ENCODE measurements at places on chromosomes 6 and 20. TPM values are rescaled to one million over a fixed set of nuclear protein-coding genes. Genes with fewer than 3 reads are reported as not detected.
A peak's percentile ranks its signal among the peaks of the same experiment; 100 is the strongest.

Gene SUPT3H
- 2.5 TPM for total RNA-seq

Gene PGC
- total RNA-seq: not detected

Gene LATS1
- 10.5 TPM for total RNA-seq

Gene SIM1
- total RNA-seq: not detected

Gene BANF2
- total RNA-seq: not detected

Gene MYBL2
- not detected for total RNA-seq

Gene SOX4
- total RNA-seq: 3.1 TPM

Gene RAB5IF
- 70.9 TPM for total RNA-seq

Gene TUBB1
- 0.35 TPM for total RNA-seq

- no peaks in the 10 kb centered on the region for H3K4me1 ChIP-seq
- DNase-seq: no peak
- no peak overlapping the region for H3K27ac ChIP-seq
These were observed 143.0 kb upstream of the TNFAIP3 start for GRCh38 chr6:137724018-137724403.

DNA sequence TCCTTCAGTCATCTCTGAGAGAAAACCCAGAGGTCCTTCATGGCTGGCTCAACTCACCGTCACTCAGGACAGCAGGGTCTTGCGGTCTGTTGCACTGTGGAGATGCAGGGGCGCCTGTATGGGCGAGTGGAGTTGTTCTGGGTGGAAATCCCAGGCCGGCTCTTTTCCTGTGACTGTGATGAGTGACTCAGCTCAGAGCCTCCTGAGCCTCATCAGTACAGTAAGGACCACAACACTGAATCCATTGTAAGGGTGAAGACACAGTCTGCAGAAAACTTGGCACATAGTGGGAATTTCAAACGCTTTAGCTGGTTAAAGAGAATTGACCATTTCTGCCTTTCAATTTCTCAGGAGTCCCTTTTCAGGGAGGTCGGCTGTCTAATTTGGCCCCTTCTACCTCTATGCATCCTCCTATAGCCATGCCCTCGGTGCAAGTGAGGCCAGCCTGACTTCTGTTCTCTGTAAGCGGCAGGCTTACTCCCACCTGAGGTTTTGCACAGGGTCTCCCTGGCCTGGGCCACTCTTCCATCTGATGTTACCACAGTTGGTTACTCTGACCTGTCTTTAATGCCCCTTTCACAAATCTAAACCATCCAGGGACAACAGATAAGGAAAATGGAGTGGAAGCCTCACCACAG, 35.5 kb upstream of the TBXT start:
- H3K4me3 ChIP-seq: no peak overlapping the region
- H3K36me3 ChIP-seq: no peaks in the 10 kb centered on the region
- H3K4me1 ChIP-seq: no peaks in the 10 kb centered on the region
- no peak for DNase-seq
- H3K27me3 ChIP-seq: no peaks in the 10 kb centered on the region
- no peak overlapping the region for H3K27ac ChIP-seq

- no peaks in the 10 kb centered on the region for H3K4me1 ChIP-seq
- H3K4me3 ChIP-seq: no peak overlapping the region
- no peaks in the 10 kb centered on the region for H3K27me3 ChIP-seq
- no peak overlapping the region for H3K27ac ChIP-seq
These were observed 223.2 kb downstream of the PRL start for GRCh38 chr6:22073516-22074198.

- peak overlapping the region; percentile 99 for H3K27ac ChIP-seq
- peaks cover 68% of the 10 kb centered on the region for H3K4me1 ChIP-seq
- peak; percentile 91 for DNase-seq
- no peaks in the 10 kb centered on the region for H3K36me3 ChIP-seq
- H3K4me3 ChIP-seq: no peak overlapping the region
These were observed 1.3 kb upstream of the SDCBP2 start for GRCh38 chr20:1330075-1330830.

GRCh38 chr6:8219352-8219943, 117.1 kb upstream of the EEF1E1 start:
- H3K36me3 ChIP-seq: no peaks in the 10 kb centered on the region
- no peak overlapping the region for H3K4me3 ChIP-seq
- H3K27ac ChIP-seq: no peak overlapping the region
- no peak for DNase-seq
- H3K4me1 ChIP-seq: no peaks in the 10 kb centered on the region

- no peaks in the 10 kb centered on the region for H3K4me1 ChIP-seq
- no peak overlapping the region for H3K4me3 ChIP-seq
- no peaks in the 10 kb centered on the region for H3K36me3 ChIP-seq
These were observed 36.4 kb downstream of the ELOVL5 start for GRCh38 chr6:53312355-53312754.

- H3K27ac ChIP-seq: peak overlapping the region; percentile 96
- H3K36me3 ChIP-seq: peaks cover 46% of the 10 kb centered on the region
- H3K27me3 ChIP-seq: no peaks in the 10 kb centered on the region
These were observed 4.1 kb downstream of the RBM38 start for GRCh38 chr20:57395111-57395966.

- H3K36me3 ChIP-seq: peaks cover 15% of the 10 kb centered on the region
- peaks cover 17% of the 10 kb centered on the region for H3K4me1 ChIP-seq
- H3K27ac ChIP-seq: no peak overlapping the region
- no peak for DNase-seq
These were observed 26.4 kb downstream of the CSNK2A1 start for GRCh38 chr20:517221-517620.

DNA sequence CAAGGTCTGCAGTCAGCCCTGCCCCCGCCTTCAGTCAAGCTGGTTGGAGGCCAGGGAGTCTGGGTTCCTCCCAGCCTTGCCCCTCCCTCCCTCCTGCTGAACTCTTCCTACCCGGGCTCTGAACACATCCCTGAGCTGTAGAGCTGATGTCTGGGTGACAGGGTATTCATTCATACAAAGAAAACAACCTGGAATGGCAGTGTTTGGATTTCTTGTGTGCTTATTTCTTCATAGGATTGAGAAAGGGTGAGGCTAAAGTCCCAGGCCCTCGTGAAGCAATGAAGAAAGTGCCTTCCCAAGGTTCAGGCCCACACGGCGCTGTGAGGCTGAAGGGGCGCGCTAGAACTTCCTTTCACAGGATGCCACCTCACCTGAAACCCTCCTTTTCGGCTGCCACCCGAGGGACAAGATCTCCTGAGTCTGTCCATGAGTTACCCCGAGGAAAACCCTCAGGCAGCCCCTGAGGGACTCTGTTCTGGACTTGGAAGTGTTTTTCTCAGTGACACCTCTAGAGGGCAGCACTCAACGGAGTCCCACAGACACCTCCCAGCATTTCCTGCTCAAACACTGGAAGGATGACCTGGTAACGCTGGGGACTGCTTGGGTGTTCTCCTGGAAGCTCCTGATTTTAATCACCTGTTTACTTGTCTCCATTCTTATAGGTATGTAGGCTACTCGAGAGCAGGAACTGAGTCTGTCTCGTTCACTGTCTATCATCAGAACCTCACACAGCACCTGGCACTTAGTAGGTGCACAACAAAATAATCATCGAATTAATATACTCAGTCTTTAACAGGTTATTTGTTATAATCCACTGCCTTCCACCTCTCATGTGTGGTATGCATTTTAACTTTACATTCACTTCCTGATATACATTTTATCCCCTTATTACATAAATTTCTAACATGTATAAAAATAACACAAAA, 11.8 kb upstream of the GSTA1 start:
- H3K4me1 ChIP-seq: no peaks in the 10 kb centered on the region
- no peak overlapping the region for H3K27ac ChIP-seq
- H3K4me3 ChIP-seq: no peak overlapping the region
- no peak for DNase-seq
- no peaks in the 10 kb centered on the region for H3K36me3 ChIP-seq
- no peaks in the 10 kb centered on the region for H3K27me3 ChIP-seq

DNA sequence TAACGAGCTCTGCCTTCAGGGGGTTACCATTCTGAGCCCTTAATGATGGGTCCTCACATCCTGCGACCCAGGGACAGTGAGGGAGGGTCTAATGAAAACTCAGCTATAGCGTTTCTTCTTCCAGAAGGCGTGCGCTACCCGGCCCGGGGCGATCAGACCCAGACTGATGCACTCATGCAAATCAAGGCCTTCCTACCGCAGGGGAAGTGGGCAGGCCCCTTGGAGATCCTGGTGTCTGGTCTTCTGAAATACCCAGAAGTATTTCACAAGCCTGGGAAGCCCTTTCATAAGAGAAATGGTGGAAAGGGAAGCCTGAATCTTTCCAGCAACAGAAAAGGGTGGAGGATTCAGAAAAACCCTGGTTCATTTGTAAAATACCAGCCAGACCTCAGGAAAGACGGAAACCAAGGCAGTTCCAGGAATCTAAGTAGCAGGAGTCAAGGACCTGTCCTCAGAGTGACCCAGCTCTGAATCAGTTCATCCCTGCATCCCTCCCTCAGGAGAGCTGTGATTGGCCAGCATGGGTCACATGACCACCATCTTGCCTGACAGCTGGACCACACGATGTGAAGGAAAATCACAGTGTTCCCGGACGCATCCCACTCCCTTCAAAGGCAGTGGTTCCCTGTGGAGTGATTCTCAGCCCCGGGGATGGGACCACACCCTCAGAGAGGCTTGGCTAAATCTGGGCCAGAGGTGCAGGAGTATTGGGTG, 12.7 kb downstream of the BFSP1 start:
- no peak for DNase-seq
- no peak overlapping the region for H3K27ac ChIP-seq
- no peaks in the 10 kb centered on the region for H3K36me3 ChIP-seq
- H3K4me3 ChIP-seq: no peak overlapping the region
- no peaks in the 10 kb centered on the region for H3K27me3 ChIP-seq

GRCh38 chr6:163941624-163941976, 527.1 kb downstream of the QKI start:
- no peaks in the 10 kb centered on the region for H3K27me3 ChIP-seq
- H3K4me3 ChIP-seq: no peak overlapping the region

DNA sequence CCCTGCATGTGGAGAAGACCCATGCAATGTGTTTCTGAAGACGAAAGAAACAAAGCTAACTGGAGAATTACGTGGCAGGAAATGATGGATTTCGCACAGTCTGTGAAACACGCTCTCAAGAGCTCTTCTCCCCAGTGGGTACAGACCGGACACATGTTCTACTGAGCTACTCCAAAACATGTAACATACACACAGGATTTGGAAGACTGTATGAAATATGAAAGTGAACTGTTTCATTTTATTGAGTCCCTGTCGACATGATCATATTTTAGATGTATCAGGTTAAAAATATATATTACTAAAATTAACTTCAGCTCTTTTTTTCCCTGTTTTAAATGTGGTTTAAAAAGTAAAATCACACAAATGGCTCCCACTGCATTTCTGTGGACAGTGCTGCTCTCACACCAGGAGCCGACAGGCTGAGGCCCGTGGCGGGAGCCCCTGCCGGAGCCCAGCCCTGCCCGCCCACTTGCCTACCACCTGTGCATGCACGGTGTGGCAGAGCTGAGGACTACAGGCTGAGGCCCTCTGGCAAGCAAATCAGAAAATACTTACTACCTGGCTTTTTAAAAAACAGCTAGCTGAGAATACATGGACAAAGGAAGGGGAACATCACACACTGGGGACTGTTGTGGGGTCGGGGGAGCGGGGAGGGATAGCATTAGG, 58.9 kb upstream of the NXT1 start:
- no peak for DNase-seq
- no peak overlapping the region for H3K27ac ChIP-seq
- H3K36me3 ChIP-seq: no peaks in the 10 kb centered on the region
- no peaks in the 10 kb centered on the region for H3K27me3 ChIP-seq
- no peaks in the 10 kb centered on the region for H3K4me1 ChIP-seq
- no peak overlapping the region for H3K4me3 ChIP-seq

DNA sequence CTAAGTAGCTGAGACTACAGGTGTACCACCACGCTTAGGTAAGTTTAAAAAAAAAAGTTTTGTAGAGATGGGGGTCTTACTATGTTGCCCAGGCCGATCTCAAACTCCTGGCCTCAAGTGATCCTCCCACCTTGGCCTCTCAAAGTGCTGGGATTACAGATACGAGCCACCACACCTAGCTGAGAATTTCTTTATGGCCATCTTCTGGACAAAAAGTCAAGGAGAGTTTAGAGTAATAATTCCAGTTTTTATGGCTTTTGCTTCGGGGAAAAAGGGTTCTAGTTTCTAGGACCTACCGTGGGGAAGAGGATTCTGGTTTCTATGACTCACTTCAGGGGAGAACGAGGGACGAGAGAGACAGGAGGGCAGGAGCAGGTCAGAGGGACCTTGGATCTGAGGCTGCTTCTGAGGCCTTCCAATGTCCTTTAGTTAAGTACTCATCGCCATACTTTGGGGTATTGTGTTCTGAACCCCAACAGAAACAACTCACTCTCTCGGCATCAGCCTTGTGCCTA, 69.3 kb upstream of the IER3 start:
- no peak for DNase-seq
- peak overlapping the region; percentile 80 for H3K27ac ChIP-seq
- H3K27me3 ChIP-seq: no peaks in the 10 kb centered on the region
- H3K4me1 ChIP-seq: no peaks in the 10 kb centered on the region
- no peaks in the 10 kb centered on the region for H3K36me3 ChIP-seq
